ENCODE measurements at places on chromosomes 1 and 21.

DNA sequence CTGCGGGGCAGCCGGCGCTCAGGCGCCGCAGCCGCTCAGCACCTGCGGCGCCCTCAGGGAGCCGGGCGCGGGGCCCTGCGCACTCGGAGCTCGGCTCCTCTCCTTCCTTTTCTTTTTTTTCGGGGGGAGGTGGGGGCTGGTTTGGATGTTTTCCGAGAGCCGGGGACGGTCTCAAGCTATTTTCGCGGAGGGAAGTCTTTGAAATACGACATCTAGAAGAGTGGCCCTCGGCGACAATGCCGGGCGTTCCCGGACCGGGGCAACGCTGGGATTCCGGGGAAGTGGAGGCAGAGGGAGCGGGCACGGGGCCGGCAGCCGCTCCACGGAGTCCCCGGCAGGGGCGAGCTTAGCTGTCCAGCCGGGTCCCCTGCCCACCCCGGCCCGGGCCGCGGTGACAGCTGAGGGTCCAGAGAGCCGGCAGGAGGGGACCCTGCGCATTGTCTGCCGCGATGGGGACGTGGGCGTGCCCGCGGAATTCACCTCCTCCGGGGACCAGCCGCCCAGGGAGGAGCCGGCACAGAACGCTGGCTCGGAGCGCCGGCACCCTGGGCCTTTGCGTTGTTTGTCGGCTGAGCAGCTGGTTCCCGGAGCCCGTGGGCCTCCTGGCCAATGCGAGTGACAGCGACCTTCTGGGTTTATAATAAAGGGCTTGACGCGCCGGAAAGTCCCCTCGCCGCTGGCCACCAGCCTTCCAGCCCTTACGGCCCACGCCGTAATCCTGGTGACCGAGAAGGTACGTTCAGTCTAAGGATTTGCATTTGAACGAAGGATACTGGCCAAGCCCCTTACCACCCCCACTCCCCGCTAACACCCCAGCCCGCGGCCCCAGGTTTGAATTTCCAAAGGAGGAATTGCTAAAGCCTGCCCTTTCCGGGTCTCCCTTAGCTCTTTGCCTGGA lies 582 bp downstream of the SLC37A1 start:
- DNase-seq = peak; percentile 81

- no peak for DNase-seq
These were observed 182.0 kb downstream of the PCP4 start for GRCh38 chr21:40049031-40049930.

DNA sequence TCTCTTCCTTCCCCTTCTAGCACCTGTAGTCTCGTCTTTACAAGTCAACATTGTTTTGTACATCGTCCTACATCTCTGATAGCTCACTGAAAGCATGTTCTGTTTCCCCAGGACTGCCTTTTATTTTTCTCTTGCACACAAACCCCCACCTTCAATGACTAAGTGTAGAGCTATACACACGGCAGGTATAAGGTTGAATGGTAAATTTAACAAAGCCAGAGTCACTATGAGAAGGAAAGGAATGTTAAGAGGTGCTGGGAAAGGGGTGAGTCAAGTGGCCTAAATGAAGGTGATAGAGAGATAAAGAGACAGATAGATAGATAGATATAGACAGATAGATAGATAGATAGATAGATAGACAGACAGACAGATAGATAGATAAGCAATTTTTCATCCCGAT lies 134.3 kb upstream of the ATP1B1 start:
- no peak for DNase-seq

DNA sequence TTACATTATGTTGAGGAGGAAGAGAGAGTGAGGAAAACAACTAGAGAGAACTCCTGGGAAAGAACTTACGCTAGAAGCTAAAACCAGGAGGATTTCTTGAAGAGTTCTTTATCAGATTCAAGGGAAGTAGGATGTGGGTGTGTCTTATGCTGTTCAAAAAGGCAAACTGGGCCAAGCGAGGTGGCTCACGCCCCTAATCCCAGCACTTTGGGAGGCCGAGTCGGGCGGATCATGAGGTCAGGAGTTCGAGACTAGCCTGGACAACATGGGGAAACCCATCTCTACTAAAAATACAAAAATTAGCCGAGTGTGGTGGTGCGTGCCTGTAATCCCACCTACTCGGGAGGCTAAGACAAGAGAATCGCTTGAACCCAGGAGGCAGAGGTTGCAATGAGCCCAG lies 23.1 kb downstream of the SMG7 start:
- no peak for DNase-seq

DNA sequence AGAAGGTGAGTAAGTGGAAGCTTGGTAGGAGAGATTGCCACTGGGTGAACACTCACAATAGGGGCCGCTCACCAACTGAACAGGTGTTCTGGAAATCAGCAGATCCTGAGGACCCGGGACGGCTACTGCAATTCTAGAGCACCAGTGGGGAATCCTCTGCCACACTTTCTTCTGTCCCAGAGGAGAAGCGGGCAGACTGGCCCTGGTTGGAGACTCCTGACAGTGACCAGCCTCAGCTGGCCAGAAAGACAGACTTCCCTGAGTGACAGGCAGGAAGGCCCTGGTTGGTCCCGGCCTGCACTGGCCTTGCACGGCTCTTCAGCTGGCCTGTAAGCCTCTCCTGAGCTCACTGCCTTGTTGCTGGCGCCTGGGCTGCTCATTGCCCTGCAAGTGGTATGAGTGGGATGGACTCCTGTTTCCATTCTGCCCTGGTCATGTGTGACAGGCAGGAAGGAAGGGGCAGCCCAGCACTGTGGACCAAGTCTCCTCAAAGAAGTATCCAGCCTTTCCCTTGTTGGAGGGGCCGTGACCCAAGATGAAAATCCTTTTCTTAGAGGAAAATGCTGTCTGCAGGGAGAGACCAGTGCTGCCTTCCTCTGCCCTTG lies 34.5 kb downstream of the MAN1C1 start:
- peak; percentile 27 for DNase-seq

DNA sequence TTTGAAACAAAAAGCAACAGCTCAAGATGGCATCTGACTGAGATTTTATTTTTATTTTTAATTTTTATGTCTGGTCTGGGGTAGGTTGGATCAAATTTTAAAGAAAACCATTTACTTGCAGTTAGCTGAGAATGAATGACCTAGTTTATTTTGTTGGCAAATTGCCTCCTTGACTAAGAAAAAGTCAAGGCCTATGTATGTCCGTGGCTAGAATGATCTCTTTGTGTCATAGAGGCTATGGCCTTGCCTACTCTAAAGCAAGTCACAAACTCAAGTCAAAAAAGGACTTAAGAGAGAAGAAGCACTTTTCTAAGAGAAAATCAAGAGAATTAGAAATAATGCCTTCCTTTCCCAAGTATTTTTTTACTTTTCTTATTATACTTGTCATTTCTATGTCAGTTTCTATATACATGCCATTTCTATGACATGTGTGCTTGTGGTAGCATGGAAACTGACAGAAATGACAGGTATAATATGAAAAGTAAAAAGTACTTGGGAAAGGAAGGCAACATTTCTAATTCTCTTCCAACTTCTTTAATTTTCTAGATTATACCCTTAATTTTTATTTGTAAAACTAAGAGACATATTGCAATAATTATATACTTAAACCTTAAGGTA lies 136.7 kb downstream of the CENPF start:
- DNase-seq = no peak

DNA sequence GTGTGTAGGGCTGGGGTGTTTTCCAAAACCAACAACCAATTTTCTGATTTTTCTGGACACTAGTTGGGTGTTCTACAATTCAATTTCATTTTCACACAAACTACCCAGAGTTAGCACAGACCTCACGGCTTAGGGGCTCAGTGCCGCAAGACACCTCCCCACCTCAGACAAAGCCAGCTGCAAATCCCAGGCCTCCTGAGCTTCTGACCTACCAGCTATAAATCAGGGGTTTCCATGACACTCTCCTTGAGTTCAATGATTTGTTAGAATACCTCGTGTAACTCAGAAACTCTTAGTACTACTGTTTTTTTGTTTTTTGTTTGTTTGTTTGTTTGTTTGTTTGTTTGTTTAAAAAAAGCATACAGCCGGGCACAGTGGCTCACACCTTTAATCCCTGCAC lies 28.7 kb upstream of the FAM89A start:
- no peak for DNase-seq

GRCh38 chr1:229153955-229154548 lies 116.9 kb upstream of the RAB4A start:
- DNase-seq = no peak

Measured in activated T-cell treated with anti-CD3 and anti-CD28 coated beads, Interleukin-2, amount 50 U/mL, for 24 hours (primary cell).